ENCODE measurements at places on chromosomes 12 and 14.

DNA sequence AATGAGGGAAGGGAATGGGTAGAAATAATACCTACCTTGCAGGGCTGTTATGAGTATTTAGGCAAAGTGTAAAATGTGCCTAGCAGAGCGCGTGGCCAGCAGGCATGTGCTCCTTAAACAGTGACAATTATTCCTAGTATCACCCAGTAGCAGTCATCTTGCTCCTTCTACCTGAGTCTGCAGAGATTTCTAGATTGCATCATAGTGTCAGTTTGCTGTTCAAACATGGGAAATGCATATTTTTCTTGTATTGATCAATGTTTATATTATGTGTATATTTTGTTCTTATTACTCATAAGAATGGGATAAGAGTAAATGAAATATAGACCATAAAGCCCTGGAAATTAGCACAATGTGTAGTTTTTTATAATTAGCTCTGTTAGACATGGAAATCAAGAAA, 37.3 kb upstream of the PLEKHG7 start:
- DNase-seq = no peak

DNA sequence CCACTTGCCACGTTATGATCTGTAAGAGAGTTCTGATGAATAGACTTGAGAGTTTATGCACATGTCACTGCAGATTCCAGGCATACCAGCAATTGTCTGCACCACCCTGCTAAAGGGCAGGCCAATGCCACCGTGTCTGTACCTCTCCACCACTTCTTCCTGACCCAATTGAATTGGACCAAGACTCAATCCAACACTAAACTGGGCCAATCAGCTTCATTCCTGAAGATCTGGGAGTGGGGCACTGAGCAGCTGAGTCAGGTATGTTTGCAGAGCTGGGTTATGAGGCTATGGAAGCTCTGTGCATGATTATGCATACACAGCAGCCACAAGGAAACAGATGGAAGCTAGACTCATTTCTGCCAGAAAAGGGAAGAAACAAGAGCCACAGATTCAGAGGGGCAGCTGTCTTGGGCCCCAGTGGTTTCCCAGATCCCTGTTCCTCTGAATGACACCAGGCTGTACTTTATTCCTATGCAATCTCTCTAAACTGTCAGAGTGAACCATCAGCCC, 28.0 kb downstream of the DAO start:
- DNase-seq = no peak

DNA sequence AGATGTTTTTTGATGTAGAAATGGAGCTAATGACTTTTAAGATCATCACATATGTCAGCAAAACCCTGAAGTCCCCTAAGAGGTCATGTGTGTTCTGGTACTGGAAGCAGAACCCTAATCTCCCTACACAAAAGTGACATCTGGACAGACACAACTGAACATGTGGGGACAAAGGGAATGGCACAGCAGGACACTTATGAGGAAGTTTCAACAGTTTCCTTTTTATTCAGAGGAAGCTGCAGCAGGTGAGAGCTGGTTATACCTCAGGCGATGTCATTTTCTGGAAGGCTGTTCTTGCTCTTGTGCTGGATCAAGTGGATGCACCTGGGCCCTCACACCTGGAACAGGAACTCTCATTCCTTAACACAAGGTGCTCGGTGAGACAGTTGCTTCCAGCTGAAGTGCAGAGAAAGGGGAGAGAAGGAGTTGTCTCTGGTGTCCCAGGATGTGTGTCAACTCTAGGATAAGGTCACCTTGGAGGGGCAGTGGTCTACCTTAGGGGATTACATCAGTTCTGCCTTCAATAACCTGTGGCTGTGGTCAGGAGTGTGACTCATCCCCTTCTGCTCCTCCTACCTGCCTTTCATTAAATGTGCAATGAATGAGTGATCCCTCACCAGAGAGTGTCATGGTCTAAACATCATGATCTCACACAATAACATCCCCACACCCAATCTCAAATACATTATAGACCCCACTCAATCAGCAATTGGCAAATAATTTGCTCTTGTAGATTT, 463.4 kb downstream of the TMEM121 start:
- DNase-seq = no peak

DNA sequence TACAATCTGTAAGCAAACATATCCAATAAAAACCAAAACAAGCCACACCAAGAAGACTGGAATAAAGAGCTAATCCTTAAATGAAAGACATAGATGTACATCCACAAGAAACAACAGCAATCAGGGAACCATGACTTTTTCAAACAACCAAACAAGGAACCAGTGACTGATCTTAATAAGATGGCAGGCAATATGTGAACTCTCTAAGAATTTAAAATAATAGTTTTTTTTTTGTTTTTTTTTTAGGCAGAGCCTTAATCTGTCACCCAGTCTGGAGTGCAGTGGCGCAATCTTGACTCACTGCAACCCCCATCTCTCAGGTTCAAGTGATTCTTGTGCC, 52.9 kb upstream of the CAPRIN2 start:
- DNase-seq = no peak

DNA sequence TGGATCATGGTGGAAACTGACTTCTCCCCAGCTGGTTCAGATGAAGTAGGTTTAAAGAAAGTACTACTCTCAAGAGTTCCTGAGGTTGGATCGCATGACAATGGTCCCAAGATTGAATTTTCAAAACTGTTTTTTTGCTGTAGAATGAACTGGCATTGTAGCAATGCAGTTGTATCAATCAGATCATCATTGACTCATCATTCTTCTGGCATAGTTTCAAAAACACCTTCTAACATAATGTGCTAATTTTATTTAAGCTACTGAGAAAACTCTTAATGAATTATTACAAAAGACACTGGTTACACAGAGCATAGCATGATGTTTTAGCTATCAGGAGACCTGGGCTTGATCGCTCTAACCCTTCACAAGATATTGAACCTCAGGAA, 384.5 kb upstream of the DCN start:
- no peak for DNase-seq

DNA sequence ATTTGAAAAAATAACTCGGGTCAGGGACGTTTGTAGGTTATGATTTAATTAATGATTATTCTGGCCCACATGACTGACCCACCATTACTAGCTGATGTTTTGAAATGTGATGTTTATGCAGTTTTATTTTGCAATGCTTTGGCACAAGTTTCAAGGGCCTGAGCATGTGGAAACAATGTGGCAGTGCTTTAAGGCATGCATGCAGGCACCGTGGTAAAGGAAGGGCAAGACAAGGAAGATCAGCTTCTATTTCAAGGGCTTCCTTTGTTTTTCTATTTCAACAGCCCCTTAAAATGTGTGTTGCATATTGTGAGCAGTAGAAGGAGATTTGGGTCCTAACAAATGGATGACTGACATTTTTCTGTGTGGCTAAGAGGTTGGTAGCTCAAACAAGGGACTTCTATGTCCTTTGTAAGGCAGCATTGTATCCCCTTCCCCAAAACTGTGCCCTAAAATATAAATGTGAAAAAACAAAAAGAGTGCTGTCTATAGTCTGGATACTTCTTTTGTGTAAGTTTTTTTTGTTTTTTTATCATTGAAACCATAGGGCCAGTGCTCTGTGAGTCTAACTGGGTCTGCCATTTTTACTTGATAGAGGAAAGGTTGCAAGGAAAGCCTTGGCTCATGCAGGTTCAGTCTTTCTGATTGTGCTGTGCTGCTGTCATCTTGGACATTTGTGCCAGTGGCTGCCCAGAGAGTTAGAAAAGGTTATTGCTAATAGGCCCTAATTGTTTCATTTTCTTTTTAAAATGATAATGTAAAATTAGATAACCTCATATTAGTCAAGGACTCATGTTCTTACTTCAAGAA, 103.5 kb downstream of the FGD4 start:
- DNase-seq = no peak

DNA sequence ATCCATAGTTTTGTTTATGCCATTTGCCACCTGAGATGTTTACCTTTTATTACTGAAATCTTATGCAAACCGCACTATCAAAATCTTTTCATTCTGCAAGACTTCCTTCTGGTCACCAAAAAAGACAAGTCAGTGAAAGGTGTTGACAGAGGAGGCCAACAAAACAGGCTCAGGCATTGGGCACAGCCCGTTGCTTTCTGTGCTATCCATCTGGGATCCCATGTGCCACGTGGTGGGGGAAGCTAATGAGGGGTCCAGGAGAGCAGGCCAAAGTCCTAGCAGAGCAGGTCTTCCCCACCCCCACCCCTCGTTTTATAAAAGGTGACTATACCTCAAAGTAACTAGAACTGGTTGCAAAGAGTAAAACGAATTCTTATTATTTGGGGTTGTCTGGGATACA, 1.2 kb downstream of the ALDH1L2 start:
- no peak for DNase-seq

DNA sequence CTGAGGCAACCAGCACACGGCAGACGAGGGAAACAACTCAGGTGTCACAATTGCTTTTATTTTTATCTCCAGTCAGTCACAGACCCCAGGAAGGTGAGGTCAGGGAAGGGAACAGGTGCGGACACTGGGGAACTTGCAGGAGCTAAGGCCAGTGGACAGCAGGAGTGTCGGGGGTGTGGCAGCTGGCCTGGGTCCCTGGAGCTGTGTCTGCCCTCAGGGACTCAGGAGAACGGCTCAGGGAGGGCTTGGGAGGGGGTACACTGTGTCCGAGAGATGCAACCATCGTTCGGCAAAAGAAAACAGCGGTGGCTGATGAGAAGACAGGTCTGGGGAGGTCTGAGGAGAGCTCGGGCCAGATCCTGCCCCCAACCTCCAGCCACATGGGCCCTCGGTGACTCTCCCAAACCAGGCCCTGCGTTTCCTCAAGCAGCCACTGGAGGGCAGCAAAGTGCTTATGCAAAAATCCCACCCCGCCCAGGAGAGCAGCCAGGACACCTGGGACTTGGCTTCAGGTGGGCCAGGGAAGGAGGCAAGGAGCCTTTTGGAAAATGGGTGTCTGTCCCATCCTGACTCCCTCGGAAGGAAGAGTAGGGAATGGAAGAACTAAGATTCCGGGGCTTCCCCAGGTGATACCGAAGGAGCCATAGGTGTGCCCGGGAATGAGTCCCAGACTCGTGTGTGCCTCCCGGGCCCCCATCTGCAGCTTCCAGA, 24.1 kb upstream of the BCDIN3D start:
- DNase-seq = peak; percentile 48

- DNase-seq = no peak
Measured at GRCh38 chr12:102601621-102602020, 121.3 kb upstream of the IGF1 start.

- DNase-seq = no peak
Measured at GRCh38 chr14:33897878-33898535, 52.9 kb downstream of the EGLN3 start.

DNA sequence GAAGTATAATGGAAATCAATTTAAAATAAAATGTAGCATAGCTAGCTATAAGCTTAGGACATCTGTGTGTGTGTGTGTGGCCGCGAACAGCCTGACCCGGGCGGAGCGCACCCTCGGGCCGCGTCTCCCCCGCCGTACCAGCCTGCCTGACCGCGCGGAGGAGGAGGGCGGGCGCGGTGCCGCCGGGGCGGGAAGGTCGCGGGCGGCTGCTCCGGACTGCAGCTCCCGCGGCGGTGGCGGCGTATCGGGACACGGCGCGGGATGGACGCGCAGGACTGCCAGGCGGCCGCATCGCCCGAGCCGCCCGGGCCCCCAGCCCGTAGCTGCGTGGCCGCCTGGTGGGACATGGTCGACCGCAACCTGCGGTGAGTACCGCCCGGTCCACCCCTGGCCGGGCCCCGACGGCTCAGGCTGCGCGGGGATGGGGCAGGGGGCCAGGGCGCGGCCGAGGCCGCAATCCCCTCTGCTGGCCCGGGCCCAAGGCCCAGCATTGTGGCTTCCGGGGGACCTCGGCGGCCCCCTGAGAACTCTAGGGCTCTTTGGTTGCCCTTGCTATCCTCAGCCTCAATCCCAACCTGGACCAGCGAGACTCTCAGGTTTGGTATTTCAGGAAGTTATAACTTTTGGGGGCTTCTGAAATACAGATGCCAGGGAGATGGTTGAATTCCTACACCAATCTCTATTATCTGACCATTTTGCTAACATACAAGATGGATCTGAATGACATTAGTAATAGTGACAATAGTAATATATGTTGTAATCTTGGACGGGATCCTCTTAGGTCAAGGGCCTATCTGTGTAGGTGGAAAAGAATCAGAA, at the start of gene ABHD12B:
Gene ABHD12B (plus strand): TSS at position 140 of the 819 bp plus-strand sequence. CDS start 122 bp downstream, at position 262.
- no peak for DNase-seq

DNA sequence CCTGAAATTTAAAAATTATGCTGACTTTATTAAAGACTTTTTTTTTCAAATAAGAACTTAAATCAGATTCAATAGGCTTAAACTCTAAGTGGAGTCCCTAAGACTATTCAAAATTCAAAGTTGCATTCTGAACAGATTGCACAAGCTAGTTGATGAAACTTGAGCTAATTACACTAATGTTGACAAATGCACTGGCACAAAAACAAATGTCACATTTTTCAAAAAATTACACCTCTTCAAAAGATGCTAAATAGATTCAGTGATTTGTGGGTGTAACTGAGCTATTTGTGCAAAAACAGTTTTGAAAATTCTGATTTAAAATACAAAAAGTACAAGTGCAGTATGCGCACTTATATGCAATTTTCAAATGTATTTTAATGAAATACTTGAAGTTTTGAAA, 205.4 kb downstream of the RERGL start:
- no peak for DNase-seq

DNA sequence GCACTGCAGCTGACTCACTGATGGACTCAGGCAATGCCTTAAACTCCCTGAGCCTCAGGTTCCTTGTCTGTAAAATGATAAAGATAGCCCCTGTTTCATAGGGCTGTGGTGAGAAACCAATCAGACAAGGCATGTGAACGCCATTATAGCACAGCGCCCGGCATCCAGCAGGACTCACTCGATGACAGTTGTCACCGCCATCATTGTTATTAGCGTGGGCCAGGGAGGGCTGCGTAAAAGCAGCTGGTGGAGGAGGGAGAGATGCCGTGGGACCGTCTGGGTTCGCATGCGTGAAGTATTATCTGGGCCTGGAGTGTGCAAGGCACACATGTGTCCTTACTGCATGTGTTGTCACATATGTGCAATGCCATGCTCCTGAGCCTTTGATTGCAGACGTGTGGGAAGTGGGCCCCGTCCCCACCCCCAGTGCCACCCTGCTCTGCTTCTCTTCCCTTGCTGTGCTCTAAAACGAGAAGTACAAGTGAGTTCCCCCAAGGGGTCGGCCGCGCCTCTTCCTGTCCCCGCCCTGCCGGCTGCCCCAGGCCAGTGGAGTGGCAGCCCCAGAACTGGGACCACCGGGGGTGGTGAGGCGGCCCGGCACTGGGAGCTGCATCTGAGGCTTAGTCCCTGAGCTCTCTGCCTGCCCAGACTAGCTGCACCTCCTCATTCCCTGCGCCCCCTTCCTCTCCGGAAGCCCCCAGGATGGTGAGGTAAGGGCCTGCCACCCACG, at the start of gene PTPN6:
Gene PTPN6 (plus strand): TSS at position 546 of the 730 bp plus-strand sequence. CDS start 157 bp downstream, at position 703.
- DNase-seq = no peak

GRCh38 chr12:95836185-95836609, 22.6 kb upstream of the SNRPF start:
- no peak for DNase-seq

DNA sequence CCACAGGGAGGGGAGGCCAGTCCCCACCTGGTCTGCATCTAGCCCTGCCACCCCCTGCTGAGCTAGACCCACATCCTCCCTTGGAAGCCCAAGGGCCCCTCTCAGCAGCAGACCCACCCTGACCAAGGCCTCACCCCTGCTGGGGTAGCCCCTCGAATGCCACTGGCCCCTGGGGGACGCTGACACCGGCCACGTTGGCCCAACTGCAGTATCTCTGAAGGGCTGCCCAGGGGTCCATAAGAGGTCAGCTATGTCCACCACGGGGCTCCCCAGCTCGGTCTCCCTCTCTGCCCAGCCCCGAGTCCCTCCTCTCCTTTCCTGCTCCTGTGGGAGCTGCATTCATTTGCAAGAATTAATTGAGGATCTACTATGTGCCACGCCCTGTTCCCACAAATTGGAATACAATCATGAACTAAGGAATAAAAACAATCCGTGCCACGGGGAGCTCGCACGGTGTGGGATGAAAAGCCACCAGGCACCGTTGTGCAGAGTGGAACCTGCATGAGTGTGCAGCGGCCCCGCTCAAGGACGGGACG, 71.4 kb downstream of the GALNT9 start:
- DNase-seq = no peak
